ENCODE measurements at places on chromosomes 4 and X. TPM values are rescaled to one million over a fixed set of nuclear protein-coding genes. Genes with fewer than 3 reads are reported as not detected.

The TMPRSS11B gene
- total RNA-seq, result 0.78 TPM

- DNase-seq, result no peak
Measured at GRCh38 chr4:184373886-184374405, 100.4 kb downstream of the IRF2 start.

DNA sequence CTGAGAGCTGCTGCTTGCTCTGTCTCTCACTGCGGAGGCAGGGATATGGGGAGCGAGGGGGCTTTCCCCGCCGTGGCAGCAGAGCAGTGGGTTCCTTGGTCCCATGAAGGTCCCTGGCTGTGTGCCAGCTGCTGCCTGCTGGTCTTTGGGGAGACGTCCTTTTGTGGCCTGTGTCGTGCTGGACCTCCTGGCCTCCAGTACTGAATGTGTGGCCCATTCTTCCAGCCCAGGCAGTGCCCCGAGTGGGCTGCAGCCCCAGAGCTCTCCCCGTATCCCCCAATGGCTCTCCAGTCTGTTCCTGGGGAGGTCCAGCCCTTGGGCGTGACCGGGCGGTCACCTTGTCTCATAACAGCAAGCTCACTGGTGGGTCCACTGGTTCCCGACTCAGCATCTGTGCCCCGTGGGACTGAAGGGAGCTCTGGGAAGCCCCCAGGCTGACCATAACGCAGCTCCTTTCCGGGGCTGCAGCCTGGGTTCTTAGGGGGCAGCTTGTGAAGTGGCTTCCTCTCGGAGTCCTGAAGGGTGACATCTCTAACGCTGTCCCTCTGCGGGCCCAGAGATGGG lies 115.6 kb downstream of the SMIM20 start:
- no peak for DNase-seq

- no peak for DNase-seq
Measured at GRCh38 chrX:153908219-153908860, 3.9 kb downstream of the AVPR2 start.

Data from occipital lobe (tissue), 3 donors.